ENCODE measurements at places on chromosomes 6 and 20.
A peak's percentile ranks its signal among the peaks of the same experiment; 100 is the strongest.

GRCh38 chr20:46688151-46689081, 828 bp downstream of the TP53RK start:
- DNase-seq = no peak

DNA sequence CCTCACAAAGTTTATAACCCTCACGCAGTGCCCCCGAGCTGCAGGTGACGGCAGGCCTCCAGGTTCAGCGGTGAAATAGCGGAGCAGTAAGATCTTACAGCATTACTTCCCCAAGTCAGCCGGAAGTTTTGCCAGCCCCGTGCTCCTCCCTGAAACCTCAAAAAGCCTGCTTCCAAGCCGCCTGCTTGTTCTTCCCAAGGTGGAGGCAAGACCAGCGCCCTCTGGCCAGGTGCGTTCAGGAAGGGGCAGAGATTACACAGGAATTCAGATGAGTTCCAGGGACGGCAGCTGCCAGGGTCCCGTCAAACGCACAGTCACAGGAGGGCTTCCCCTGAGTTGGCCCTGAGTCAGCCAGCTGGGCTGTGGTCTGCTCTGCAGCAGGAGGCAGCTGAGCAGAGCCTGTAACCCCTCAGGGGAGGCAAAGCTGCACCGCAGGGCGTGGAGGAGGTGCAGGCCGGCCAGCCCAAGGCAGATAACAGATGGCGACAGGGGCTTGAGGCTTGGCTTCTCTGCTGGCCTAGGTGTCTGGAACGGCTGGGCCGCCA, 124.1 kb upstream of the RPS6KA2 start:
- no peak for DNase-seq

DNA sequence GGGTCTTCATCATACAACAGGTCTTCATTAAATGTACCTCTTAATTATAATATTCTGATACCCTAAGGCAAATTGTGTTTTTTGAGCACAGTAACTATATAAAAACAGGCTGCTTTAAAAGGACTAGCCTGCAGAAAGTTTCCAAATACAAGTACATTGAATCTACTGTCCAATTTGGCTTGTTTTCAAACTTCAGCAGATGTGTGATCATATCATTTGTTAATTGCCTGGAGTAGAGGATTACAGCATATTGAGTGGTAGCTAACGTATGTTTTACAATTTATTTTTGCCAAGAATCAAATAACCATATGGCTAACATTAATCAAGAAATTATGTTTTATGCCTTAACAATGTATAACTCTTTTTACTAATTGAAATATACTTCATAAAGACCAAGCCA, 12.6 kb downstream of the TINAG start:
- no peak for DNase-seq

- no peak for DNase-seq
Observed at GRCh38 chr6:116714296-116714695, 33.3 kb downstream of the KPNA5 start.

DNA sequence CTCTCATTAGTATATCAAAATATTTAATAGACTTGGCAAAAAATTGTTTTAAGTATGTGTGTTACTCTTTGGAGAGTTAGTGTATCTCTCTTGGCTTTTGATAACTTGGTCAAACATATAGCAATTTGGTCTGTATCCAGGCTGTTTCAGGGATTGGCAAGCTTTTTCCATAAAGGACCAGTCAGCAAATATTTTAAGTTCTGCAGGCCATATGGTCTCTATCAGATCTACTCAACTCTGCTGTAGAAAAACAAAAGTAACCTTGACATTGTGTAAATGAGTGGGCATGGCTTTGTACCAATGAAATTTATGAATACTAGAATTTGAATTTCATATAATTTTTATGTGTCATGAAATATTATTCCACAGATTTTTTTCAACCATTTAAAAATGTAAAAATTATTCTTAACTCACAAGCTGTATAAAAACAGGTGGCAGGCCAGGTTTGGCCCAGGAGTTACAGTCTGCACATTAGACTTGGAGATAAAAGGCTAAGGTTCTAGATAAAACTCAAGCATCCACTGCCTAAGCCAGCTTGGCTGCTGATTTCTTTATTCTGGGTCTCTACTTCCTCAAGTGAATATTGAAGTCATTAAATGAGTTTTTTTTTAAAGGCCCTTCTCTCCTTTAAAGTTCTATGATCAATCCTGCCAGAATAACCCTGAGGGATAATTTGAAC, 13.7 kb downstream of the GSTA4 start:
- no peak for DNase-seq

- no peak for DNase-seq
Observed at GRCh38 chr6:100899202-100899601, 18.1 kb upstream of the ASCC3 start.

DNA sequence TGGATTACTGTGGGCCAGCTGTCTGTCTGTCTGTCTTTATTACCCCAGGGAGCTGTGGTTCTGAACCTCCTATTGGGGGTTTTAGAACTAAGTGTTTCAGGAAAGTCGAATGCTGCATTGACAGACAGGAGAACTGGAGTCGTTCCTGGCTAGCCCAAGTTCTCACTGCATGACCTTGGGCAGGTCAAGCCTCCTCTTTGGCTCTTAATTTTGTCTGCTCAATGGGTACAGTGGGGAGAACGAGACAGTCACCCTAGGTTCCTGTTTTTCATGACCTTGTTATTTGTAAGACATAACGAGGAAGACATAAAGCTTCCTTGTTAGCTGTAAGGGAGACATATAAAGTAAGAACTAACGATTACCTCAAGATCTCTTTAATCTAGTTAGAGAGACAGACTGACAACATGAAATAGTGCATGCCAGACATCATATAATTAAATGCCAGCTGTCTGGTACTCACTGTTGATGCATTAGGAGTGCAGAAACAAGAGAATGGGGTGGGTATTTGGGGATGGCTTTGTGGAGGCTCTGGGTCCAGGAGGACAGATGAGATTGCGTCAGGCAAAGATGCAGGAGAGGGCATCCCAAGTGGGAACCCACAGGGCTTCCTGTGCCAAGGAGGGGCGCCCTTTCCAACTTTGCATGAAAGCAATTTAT, 3.7 kb upstream of the CCDC167 start:
- peak; percentile 36 for DNase-seq

DNA sequence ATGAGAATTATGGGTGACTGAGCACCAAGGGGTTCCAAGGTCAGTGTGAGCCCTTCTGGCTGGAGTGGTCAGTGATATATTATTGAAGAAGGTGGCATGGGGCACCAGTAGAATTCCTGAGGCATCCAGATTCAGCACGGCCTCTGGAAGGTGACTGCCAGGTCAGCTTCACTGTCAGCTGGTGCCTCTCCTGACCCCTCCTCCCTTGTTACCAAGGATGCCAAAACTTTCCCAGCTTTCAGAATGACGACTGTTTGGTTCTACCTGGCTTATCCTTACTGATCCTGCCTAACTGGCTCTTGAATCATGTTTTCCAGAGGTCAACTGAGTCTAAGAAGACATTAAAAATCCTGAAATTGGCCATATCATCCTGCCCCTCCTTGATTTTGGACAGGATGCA, 189.2 kb upstream of the AGPAT4 start:
- DNase-seq = no peak

DNA sequence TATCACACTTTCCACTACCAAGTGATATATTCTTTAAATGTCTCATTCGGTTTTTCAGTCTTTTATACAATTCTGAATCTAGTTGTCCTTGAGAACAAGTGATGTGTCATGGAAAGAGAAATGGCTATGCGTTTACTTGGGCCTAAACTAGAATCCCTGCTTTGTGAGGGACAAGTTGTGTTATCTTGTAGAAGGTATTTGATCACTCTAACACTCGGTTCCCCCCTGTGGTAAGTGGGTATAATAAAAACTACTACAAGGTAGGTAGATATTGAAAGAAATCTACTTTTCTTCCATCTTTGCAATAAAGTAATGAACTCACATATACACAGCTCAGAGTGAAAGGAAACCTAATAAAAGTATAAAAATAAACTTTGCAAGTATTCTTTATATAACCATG, 108.9 kb downstream of the MANEA start:
- no peak for DNase-seq
